ENCODE measurements at places on chromosomes 5 and 9.

DNA sequence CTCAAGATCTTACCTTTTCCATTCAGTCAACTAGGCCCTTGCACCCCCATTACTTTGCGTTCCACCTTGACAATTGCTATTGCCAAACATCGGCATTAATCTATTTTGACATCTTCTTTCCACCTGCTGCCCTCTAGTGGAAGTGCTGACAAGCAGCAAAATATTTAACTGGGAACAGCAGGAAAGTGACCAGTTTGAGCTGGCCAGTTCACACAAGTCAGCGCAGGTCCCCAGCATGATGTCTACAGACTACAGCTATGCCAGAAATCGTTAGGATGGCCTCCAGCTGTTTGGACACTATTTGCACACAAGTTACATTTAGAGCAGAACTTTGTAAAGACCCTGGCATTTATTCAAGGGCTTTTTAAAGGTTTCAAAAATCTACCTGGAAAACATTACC is 160.1 kb downstream of the GHR start:
- peak; percentile 43 for DNase-seq

GRCh38 chr5:179162351-179163235 is 102.4 kb downstream of the ZNF354C start:
- DNase-seq = no peak

DNA sequence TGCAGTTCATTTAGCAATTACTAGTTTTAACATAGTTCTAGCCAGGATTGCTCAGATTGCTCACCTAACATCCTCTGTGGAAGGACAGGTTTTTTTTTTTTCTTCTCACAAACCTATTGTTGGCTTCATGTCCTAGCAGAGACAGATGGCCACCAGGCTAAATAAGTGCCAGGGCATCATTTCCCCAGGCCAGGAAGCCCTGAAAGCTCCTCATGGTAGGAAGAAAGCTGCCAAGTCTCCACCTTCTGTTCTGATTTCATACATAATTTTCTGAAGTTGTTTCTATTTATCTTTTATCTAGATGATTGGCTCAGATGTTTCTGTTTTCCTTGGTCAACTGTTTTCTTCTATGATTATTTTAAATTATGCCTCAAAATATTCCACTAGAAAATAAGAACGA is 31.0 kb downstream of the EFCAB9 start:
- no peak for DNase-seq

- no peak for DNase-seq
Measured at GRCh38 chr5:9766581-9766980, 136.4 kb upstream of the TAS2R1 start.

- DNase-seq = no peak
Measured at GRCh38 chr5:140609126-140609525, 23.8 kb downstream of the CD14 start.

DNA sequence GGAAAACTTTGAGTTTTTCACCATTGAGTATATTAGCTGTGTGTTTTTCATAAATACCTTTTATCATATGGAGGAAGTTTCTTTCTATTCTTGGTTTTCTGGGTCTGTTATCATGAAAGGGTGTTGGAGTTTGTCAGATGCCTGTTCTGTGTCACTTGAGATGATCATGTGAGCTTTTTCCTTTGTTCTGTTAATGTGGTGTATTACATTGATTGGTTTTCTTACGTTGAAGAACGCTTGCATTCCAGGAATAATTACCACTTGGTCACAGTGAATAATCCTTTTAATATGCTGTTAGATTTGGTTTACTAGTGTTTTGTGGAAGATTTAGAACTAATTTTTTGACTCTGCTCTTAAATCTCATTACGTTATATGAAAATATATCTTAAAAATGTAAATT is 7.8 kb downstream of the PLEKHG4B start:
- DNase-seq = no peak

DNA sequence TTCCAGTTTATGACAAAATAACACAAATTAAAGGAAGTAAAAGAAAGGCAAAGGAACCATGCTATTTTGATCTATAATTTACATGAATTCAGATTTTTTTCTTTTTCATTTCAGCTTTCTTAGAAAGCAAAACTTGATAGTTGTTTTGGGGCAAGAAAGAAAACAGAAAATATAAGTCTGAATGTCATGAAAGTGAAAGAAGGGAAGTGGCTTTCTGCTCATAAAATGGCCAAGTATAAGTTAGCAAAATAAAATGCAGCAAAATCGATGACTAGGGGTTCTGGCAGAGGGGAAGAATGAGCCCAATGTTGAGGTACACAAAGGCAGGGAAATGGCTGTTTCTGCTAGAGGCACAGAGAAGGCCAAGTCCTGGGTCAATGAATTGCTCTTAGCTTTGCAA is 3.0 kb upstream of the IFNW1 start:
- no peak for DNase-seq

DNA sequence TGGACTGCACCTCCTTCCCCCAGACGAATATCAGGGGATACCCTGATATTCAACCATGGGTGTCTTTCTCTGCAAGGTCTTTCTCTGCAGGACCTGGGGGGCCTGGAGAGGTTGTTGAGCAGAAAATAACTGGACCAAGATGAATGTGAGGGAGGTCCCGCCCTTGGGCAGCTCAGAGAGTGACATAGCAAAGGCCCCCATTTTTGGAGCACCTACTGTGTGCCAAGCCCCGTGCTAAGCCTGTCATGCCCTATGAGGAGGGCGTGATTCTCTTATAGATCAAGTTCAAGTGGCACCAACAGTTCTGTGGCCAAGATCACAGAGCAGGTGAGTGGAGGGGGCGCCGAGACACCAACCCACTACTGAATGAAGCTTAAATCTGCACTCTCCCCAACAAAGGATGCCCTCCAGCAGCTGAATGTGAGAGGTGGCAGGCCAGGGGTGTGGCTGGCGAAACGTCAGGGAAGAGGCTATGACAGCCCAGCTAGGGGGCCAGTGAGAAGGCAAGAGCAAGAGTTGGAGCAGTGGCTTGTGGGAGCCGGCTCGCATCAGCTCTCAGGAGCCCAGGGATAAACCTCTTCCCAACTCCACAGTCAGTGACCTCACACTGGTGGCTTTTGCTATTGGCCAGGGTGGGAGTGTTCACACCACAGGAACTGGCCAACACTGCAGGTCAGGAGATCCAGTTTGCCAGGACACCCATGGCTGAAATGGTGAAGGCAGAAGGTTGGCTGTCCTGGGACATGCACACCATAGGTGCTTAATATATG is 5.3 kb downstream of the SARDH start:
- DNase-seq = no peak

DNA sequence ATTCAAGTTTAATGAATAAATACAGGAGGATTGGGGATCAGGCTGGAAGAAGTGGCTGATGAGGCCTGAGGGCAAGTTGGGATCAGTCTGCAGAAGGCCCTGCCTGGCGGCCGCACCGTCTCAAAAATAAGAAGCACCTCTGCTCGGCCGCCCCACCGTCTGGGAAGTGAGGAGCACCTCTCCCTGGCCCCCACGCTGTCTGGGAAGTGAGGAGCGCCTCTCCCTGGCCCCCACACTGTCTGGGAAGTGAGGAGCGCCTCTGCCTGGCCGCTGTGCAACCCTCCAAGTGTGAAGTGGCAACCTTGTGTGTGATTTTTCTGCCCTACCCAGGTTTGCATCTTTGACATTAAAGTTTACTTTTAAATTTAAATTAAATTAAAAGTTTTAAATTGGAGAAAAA is 35.4 kb downstream of the POLR1E start:
- DNase-seq = no peak
